ENCODE measurements at places on chromosomes 3 and 15. TPM values are rescaled to one million over a fixed set of nuclear protein-coding genes. Genes with fewer than 3 reads are reported as not detected.

CHCHD6 gene
- 13.6 TPM for total RNA-seq

WNT5A gene
- total RNA-seq = not detected

HYAL3 gene
- 6.6 TPM for total RNA-seq

BNC1 gene
- not detected for total RNA-seq

PPM1L gene
- 2.1 TPM for total RNA-seq

ATP13A5 gene
- total RNA-seq = not detected

NDUFAF3 gene
- 80.8 TPM for total RNA-seq

IP6K2 gene
- 53.8 TPM for total RNA-seq

NRG4 gene
- total RNA-seq = not detected

FBXO40 gene
- total RNA-seq = not detected

ZNF501 gene
- total RNA-seq = 1.4 TPM

GPR160 gene
- 13.2 TPM for total RNA-seq

TNFSF10 gene
- 99.9 TPM for total RNA-seq

LARP6 gene
- not detected for total RNA-seq

FGF7 gene
- not detected for total RNA-seq

SH3GL3 gene
- not detected for total RNA-seq

GUCA1C gene
- not detected for total RNA-seq

GASK1A gene
- total RNA-seq = not detected

TRA2B gene
- 269 TPM for total RNA-seq

TMED3 gene
- total RNA-seq = 37.9 TPM

FAM3D gene
- total RNA-seq = not detected

RTP1 gene
- total RNA-seq = not detected

NR1I2 gene
- 0.82 TPM for total RNA-seq

HACD3 gene
- 23.3 TPM for total RNA-seq

LSG1 gene
- total RNA-seq = 40.0 TPM

FGD5 gene
- total RNA-seq = not detected

SMAD6 gene
- total RNA-seq = 0.70 TPM

SCG5 gene
- total RNA-seq = 2.0 TPM

FOXB1 gene
- not detected for total RNA-seq

FMN1 gene
- 4.5 TPM for total RNA-seq

GREM1 gene
- not detected for total RNA-seq

PPP1R14D gene
- total RNA-seq = not detected

GRAMD1C gene
- total RNA-seq = 0.48 TPM

TGM4 gene
- total RNA-seq = not detected

SCAANT1 gene
- not detected for total RNA-seq

KLF15 gene
- total RNA-seq = not detected

B2M gene
- total RNA-seq = 6,333 TPM

TTLL13 gene
- 1.0 TPM for total RNA-seq

PRSS50 gene
- not detected for total RNA-seq

PYGO1 gene
- not detected for total RNA-seq

SLC33A1 gene
- total RNA-seq = 23.5 TPM

CPLX3 gene
- total RNA-seq = not detected

TM4SF18 gene
- total RNA-seq = not detected

LEKR1 gene
- 1.1 TPM for total RNA-seq

ZNF620 gene
- 4.3 TPM for total RNA-seq

CMTM8 gene
- 9.5 TPM for total RNA-seq

CHST2 gene
- total RNA-seq = 1.9 TPM

CCDC71 gene
- 10.2 TPM for total RNA-seq

COL6A6 gene
- total RNA-seq = not detected

THRB gene
- not detected for total RNA-seq

ISL2 gene
- not detected for total RNA-seq

SAMD7 gene
- total RNA-seq = not detected

SLC25A20 gene
- total RNA-seq = 18.3 TPM

IQCF5 gene
- not detected for total RNA-seq

MOBP gene
- not detected for total RNA-seq

PDZRN3 gene
- not detected for total RNA-seq

FBXW12 gene
- not detected for total RNA-seq

Measured in activated naive CD4-positive, alpha-beta T cell treated with anti-CD3 and anti-CD28 coated beads, Interleukin-2, amount 50 U/mL, for 72 hours (primary cell).